ENCODE measurements at places on chromosomes 12 and 14.

DNA sequence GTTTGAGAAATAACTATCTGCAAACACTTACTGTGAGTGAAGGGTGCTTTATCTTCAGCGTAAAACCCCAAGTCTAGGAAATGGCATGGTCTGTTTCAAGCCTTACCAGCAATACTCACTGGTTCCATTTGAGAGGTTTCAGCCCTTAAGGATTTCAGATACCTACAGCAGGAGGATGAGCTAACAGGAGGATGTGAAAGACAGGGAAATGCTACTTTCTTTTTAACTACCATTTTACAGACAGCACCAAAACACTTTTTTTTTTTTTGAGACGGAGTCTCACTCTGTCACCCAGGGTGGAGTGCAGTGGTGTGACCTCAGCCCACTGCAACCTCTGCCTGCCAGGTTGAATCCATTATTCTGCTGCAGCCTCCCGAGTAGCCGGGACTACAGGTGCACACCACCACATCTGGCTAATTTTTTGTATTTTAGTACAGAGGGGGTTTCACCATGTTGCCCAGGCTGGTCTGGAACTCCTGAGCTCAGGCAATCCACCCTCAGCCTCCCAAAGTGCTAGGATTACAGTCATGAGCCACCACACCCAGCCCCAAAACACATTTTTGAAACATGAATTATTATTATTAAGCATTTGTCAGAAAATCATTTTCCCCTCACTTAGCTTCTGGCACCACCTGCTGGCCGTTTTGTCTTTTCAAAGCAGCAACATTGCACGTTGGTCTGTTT is 4.6 kb downstream of the MTRFR start:
- peak; percentile 66 for DNase-seq

DNA sequence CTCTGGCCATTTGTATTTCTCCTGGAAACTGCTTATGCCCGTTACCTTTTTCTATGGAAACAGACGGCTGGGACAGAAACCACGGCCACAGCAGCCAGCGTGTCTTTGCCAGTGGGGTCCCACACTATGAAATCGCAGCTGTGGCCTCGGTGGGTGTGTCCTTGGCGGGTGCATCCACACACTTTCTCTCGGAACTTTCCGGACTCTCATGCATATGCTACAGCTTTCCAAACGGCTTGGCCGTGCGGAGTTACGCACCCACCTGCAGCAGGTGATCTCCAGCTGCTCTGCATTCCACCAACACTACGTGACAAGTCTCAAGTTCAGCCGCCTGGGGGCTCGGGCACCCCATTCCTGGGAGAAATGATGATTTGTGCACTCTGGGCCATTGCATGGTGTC is 1.3 kb upstream of the BTBD6 start:
- no peak for DNase-seq

GRCh38 chr12:93256256-93256969 is 121.3 kb upstream of the NUDT4 start:
- DNase-seq = no peak

DNA sequence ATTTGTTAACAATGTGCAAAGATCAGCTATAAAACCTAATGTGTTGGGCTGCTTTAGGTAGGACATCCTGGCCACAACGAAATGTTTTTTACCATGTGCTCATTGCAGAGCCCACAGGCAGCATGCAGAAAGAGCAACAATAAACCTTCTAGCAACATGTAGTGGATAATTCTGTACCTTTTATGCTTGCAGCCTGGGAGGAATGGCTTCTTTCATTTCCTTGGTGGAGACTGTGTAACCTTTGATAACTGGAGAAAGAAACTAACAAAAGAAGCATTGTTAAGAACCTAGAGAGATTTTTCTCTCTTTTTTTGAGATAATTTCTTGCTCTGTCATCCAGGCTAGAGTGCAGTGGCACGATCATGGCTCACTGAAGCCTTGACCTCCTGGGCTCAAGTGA is 225.5 kb upstream of the PRICKLE1 start:
- no peak for DNase-seq

GRCh38 chr14:95535226-95536021 is 574 bp downstream of the GLRX5 start:
- no peak for DNase-seq

- DNase-seq = no peak
These were observed 110.6 kb downstream of the SYNE2 start for GRCh38 chr14:63963439-63963838.

- no peak for DNase-seq
These were observed 30.7 kb downstream of the OTOGL start for GRCh38 chr12:80129895-80130530.

GRCh38 chr12:1640328-1641234 is 11.6 kb downstream of the WNT5B start:
- no peak for DNase-seq

DNA sequence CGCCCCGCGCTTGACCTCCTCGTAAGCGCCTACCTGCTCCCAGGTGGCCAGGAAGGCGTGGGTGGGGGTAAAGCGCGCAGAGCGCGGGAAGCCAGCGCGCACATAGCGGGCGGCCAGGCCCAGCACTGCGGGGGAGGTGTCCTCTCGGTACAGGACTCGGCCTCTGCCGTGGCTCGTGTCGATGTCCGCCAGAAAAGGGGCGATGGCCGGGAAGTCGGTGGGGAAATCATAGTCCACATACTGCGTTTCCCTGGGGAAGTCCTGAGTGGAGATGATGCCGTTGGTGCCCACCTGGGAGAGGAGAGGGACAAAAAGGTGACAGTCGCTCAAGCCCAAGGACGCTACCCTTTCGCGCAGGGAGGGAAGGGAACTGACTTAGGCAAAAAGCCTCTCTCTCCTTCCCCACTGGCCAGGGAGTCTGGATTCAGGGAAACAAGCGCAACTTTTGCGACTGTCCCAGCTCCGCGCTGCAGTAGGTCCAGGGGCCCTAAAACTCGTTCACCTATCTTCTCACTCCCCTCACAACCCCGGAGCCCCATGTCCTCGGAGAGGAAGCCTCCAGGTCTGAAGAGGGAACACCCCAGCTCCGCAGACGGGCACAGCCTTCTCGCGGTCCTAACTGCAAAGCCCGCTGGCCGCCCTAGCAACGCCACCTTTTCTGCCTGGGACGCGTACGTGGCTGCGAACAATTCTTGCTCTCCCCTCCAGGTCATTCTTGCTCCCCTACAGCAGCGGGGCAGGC is 815 bp downstream of the NID2 start:
- DNase-seq = no peak

DNA sequence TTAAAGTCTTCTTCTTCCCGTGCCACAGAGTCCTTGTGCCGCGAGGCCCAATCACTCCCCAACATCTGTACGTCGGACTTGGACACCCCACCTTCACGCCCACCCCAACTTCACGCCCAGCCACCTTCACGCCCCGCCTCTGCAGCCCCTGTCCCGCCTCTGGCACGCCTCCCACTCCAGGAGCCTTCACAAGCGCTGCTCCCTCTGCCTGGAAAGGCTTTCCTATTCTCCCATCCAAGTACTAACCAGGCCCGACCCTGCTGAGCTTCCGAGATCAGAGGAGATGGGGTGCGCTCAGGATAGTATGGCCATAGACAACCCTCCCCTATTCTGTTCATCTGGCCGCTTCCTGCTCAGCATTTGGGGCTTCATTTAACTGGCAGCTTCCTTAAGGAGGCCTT is 17.3 kb upstream of the EIF5 start:
- DNase-seq = no peak

DNA sequence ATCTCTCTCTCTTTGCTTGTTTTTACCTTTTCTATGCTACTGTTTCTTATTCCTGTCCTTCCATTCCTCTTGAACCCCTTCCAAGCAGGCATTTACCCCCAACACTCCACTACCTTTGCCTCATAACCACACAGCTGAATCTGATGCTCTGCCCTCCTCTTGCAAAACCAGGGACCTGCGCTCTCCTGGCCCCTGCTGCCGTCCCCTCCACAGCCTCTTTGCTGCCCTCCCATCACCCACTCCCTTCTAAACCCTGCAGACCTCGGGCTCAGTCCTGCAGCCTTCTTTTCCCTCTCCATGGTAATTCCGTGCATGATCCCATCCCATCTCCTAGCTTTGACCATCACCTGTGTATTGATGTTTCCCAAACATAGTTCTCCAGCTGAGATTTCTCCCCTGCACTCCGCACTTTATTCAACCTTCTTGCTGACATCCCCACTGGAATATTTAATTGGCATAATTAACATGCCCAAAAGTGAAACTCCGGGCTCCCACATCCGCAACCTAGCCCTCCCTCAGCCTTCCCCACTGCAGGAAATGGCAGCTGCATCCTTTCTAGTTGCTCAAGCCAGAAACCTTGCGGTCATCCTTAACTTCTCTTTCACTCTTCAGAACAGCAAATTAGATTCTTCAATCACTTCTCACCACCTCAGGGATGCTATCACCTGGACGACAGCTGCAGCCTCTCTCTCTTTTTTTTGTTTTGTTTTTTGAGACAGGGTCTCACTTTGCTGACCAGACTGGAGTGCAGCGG is 16.0 kb downstream of the FIGNL2 start:
- DNase-seq = no peak

DNA sequence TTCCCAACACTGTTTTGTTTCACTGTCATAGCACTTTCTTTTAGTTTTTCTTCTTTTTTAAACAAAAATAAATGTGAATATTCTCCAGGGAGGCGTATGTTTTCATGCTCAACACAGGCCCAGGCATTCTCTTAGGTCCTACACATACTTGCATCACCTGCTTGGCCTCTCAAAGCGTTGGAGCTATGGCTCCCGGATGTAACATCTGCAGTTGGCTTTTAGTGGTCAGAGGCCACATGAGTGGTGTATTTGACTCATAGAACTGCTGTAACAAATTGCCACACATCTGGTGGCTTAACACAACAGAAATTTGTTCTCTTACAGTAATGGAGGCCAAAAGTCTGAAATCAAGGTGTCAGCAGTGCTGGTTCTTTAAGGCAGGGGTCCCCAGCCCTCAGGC is 44.6 kb upstream of the VRK1 start:
- no peak for DNase-seq

DNA sequence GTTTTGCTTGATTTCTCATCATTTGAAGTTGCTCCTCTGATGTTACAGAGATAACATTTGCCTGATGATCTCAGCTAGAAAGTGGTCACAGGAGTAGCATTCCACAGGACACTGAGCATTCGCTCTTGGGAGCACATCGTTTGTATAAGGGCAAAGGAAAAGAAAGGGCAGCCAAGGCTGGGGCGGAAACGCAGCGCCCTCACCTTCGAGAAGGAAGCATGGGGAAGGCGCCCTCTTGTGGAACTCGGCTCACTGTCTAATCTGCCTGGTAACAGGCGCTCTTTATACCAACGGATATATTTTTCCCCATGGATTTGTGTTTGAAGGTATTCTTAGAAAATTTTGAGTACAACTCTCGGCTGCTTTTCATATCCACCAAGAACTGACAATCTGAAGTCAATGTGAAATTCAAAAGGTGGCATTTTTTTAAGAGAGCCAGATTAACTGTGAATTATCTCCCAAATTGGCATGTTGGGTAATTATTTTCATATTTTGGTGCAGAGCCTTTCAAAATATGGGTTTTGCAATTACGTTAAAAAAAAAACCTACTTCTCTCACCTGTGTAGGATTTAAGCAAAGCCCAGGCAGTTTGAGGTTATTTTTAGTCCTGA is 172.7 kb downstream of the CAND1 start:
- peak; percentile 61 for DNase-seq

DNA sequence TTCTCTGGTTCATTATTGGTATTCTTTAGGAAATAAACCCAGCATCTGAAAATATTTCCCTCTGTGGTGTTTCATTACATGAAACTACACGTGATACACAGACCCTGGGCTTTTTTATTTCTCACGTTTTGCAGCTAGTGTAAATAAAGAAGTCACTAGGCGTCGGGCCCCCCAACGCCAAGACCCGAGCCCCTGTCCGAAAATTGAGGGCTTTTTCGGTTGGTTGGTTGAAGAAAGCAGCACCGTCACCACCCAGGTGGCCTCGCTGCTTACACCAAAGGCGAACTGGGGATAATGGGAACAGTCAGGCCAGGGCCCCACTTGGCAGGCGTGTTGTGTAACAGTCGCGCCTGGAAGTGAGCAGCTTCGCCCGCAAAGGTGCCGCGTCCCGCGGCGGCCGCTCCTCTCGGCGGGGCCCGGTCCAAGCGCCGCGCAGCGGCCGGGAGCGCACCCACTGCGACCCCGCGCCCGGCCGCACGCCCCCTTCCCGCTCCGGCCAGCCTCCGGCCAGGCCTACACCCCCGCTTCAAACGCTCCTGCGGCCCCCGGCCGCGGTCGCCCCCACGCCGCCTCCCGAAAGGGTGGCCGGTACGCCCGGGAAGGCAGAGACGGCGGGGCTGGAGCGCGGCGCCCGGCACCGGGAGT is 1.2 kb downstream of the DUSP16 start:
- peak; percentile 54 for DNase-seq

- DNase-seq = no peak
These were observed 35.7 kb downstream of the LGR5 start for GRCh38 chr12:71475280-71475679.

DNA sequence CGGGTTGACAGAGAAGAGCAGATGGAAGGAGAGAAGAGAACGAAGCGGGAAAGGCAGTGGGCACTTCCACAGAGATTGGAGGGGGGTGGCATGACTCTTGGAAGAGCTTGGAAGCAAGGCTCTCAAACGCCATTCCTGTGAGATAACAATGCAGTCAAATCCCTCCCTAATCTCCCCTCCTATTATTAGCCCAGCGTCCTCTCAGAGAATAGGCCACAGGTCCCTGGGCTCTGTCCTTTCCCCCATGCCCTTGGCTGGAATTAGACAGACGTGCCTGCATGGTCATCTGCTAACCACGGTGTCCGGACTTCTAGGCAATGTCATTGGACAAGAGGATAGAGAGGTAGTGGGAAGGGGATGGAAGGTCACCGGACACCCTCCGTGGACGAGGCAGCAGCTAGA is 8.0 kb upstream of the MYH7 start:
- DNase-seq = no peak

DNA sequence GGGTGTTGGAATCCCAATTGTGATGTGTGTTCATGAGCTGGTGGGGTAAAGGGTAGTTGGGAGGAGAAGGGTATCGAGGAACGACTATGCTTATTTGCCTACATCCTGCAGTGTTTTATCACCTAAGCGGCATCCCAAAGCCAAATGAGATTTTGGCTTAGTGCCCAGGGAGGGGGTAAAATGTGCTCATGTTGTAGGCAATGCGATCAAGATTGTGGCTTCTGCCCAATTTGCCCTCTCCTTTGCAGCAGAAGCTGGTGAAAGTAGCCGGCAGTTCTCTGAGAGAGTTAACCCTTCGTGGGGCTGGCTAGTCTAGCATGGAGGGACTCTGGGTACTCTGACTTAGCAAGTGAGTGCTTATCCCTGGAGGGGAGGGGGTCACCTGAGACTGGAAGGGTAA is 753 bp downstream of the RPH3A start:
- no peak for DNase-seq

DNA sequence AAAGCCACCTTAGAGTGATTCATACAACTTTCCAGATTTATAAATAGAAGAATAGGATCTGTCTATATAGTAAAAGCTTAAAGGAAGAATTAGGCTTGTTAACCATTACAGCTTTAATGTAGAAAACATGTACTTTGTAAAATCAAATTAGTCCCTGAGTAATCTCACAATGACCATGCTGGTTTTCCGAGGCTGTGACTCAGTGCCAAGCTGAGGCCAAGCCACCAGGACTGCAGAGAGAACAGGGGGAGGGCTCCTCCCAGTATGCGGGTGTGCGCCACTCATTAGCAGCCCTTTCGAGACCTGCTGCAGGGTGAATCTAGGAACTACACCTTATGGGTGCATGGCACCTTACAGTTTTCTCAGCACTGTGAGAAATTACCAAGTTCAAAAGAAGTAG is 167.0 kb downstream of the EFCAB11 start:
- DNase-seq = no peak
